ENCODE measurements at places on chromosomes 5 and 9.
A peak's percentile ranks its signal among the peaks of the same experiment; 100 is the strongest.

GRCh38 chr5:124902097-124902821 is 155.8 kb upstream of the ZNF608 start:
- DNase-seq = no peak

- no peak for DNase-seq
Observed at GRCh38 chr9:974996-975739, 1.3 kb upstream of the DMRT3 start.

DNA sequence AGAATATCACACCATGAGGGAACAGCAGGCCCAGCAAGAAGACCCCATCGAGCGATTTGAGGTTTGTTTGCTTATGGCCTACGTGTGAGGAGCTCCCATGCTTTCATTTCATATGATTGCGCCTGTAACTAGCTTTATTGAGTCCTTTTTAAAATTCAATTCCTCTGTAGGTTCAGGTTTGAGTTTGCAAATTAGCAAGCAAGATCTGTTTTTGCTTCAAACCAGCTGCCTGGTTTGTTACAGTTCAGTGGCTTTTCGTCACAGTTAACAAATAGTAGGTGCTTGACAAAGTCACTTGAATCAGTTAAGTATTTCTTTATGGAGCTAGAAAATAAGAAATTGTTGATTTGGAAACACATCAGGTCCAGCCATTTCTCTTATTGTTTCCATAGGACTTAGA is 56.3 kb downstream of the GPR21 start:
- no peak for DNase-seq

- no peak for DNase-seq
Observed at GRCh38 chr5:39476843-39477220, 52.1 kb upstream of the DAB2 start.

- DNase-seq = no peak
Observed at GRCh38 chr5:95923918-95924544, 37.6 kb downstream of the ELL2 start.

DNA sequence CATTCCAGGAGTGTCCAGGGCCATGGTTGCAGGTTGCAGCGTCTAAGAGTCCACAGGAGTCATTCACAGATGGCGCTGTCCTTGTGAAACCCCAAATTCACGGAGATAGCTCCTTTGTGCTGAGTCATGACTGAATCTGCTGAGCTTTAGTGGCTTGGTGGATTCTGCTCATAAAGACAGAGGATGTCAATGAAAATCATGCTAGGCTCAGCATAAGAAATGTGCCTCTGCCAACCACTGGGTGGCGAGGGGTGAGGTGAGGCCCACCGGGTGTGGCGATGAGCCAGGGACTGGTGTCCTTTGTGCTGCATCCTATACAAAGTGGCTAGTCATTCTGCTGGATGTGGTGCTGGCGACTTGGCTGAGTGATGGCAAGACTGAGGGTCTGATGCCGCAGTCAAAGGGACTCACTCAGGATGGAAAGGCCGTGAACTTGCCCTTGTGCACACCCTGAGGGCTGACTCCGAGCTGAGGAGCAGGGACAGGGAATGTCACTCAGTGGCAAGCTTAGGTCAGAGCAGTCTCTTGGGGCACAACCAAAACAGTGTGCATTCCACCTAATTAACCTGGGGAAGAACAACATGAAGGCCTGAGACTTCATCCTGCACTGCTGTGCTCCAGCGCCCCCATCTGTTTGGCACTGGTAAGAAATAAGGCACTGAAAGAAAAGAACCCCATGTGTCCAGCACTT is 71.5 kb downstream of the DAP start:
- DNase-seq = peak; percentile 47

DNA sequence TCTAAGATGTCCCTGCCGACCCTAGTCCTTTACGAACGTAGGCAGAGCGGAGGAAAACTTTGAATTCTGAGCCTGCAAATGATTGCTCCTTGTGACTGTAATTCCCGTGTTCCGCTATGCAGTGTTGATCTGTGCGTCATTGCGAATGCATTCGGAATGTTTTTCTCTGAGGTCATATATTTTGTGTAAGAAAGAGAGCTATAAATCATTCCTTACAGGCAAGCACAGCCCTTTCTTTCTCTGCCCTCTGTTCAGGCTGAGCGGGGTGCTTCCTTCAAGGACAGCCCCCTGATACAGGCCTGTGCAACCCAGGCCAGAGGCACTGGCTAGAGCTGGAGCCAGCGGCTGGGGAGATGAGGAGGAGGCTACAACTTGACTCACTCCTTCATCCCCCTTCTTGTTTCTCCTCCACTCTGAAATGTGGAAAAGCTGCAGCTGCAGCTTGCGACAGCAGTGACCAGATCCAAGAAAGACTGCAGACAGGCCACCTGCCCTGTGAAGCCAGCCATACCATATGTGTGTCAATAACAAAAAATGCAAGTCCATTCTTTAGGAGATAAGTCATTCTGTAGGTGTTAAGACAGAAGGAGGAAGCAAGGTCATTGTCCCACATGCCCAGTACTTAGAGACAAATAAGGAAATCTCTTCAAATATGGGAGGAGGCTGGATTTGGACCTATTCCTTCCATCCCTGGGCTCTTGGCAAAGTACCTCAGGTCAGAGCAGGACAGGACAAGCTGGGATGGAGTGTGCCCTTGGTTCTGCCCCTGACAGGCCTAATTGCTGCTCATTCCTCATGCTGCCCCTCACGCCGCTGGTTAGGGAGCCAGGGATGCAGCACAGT is 345.7 kb upstream of the WWC1 start:
- no peak for DNase-seq

DNA sequence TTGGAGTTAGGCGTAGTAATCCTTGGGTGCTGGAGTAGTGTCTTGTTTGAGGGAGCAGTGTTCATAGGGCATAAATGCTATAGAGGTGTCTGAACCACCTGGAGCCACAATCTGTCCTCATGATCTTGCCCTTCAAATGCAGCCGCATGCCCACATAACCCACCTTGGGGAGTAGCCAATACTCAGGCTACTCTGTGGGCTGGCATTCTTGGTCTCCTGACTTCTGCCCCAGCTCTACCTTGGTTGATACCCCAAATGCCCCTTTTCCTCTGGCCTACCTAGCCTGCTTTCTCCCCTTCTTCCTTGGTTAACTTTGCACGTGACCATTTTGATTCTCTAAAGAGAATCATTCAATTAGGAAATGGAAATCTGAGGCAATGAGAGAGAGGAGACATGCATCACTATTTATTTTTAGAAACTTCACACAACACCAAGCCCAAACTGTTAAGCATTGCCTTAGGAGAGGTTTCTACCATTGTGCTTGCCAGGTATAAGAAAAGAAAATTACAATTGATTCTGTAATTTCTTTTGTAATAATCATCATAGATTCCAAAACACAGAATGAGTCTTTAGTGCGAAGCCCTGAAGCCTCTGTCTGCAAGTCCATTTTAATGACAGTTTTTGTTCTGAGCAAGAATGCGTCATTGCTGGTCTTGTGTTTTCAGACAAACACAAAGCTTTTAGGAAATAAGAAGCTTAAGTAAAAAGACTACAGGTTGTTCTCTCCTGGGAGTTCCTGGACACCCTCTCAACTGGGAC is 135.2 kb downstream of the C9orf152 start:
- no peak for DNase-seq

GRCh38 chr9:130219661-130220096 is 45.9 kb upstream of the HMCN2 start:
- no peak for DNase-seq

GRCh38 chr5:130402906-130403305 is 498.6 kb downstream of the CHSY3 start:
- no peak for DNase-seq
